ENCODE measurements at places on chromosomes 6 and 20. TPM values are rescaled to one million over a fixed set of nuclear protein-coding genes. Genes with fewer than 3 reads are reported as not detected.

Gene FILIP1
- 87.3 TPM for total RNA-seq

- no peaks in the 10 kb centered on the region for H3K4me1 ChIP-seq
- H3K27ac ChIP-seq: no peak overlapping the region
- H3K36me3 ChIP-seq: no peaks in the 10 kb centered on the region
- H3K27me3 ChIP-seq: peaks cover 4% of the 10 kb centered on the region
Observed at GRCh38 chr6:14110001-14110818, 7.4 kb upstream of the CD83 start.

DNA sequence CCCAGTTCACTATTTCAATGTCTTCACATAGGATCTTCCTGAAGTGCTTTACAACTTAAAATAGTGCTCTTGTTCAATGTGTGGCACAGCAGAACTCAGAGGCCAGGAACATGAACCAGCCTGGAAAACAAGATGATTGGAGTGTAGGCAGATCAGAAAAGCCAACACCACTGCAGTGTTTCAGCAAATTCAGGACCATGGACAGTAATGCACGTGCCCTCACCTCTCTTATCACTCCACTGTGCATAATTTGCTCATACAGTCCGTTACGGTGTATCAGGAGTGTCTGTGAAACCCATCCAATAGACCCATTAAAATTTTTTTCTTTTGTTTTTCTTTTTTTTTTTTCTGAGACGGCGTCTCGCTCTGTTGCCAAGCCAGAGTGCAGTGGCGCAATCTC lies 27.6 kb upstream of the HACE1 start:
- H3K27me3 ChIP-seq: no peaks in the 10 kb centered on the region
- no peak overlapping the region for H3K27ac ChIP-seq
- H3K36me3 ChIP-seq: no peaks in the 10 kb centered on the region
- no peak for DNase-seq
- no peak overlapping the region for H3K4me3 ChIP-seq

- no peaks in the 10 kb centered on the region for H3K4me1 ChIP-seq
- no peak overlapping the region for H3K4me3 ChIP-seq
- no peak overlapping the region for H3K27ac ChIP-seq
Observed at GRCh38 chr6:11780097-11780428, 1.5 kb upstream of the ADTRP start.

- peaks cover 10% of the 10 kb centered on the region for H3K27me3 ChIP-seq
- peak overlapping the region; percentile 60 for H3K4me3 ChIP-seq
- DNase-seq: peak; percentile 55
- H3K4me1 ChIP-seq: no peaks in the 10 kb centered on the region
- no peaks in the 10 kb centered on the region for H3K36me3 ChIP-seq
Observed at GRCh38 chr6:29011276-29011734, 6.2 kb upstream of the ZNF311 start.

DNA sequence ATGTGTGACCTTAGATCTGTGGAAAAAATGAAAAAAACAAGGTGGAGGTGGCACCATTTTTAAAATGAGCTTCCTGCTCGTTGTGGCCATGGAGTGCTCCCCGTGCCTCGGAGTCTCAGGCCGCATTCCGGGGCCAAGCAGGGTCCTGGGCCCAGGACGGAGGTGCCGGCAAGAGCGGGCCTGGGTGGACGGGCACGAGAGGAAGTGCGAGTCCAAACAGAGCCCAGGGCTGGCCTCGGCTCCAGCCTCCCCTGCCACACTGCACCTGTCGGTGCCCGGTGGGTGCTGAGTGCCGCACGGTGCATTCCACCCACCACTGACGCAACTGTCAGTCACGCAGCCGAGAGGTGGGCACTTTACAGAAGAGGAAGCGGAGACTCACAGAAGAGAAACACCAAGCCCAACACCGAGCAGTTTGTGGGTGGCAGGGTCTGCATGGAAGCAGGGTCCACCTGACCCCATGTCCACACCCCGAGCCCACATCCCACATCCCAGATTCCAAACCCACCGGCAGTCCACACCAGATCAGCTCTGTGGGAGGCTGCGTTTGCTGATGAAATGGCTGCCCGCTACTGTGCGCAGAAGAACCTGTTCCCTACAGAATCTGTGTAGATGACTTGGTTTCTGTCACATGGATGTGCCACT lies 97.7 kb downstream of the PSMB1 start:
- no peak overlapping the region for H3K4me3 ChIP-seq
- no peak overlapping the region for H3K27ac ChIP-seq
- no peaks in the 10 kb centered on the region for H3K36me3 ChIP-seq
- DNase-seq: no peak
